ENCODE measurements at places on chromosomes 11 and 22.
A peak's percentile ranks its signal among the peaks of the same experiment; 100 is the strongest.

DNA sequence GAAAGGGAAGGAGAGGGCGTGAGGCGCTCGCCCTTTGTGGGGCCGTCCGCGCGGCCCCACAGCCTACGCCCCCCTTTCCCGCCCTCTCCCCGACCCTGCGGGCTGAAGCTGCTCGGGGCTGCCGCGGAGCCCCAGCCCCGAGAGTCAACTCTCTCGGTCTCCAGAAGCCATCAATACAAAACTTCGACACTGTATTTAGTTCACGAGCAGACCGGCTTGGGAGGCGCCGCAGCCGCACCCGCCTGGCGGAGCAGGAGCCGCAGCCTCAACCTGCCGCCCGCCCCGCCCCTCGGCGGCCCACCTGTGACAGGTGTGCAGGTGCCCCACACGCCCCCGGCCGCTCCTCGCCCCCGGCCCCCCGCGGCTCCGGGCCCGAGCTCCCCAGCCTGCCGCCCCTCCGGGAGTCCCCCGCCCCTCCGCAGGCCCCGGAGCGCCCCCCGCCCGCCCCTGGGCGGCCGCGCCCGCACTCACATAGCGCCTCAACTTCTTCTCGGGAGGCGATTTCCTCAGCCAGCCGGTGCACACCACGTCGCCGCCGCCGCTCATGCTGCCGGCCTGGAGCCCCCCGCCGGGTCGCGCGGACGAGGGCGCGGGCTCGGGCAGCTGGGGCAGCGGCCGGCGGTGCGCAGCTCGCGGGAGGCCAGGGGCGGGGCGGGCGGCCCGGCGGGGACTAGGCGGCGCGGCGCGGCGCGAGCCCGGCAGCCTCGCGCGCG is at the start of gene GAB2:
TSS of gene GAB2 (minus strand) at position 646 of the 713 bp plus-strand sequence. CDS start at position 546, 100 bp downstream.
- DNase-seq: peak; percentile 13

- DNase-seq: no peak
Observed at GRCh38 chr11:110077831-110078325, 15.3 kb upstream of the ZC3H12C start.

DNA sequence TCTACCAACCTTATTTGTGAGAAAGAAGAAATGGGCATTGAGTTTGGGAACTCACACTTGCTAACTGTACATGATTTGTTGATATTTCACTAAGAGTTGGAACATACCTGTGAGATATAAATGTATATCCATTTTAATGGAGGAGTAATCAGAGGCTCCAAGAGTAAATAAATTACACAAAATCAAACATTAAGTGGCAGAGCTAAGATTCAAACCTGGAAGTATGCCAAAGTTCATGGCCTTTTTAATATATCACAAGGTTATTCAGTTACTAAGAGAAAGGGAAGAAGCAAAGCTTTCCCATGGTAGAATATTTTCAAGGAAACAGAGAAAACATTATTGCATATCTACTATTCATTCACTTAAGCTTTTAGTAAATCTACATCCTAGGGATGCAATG is 1641.1 kb downstream of the FAM181B start:
- DNase-seq: no peak

DNA sequence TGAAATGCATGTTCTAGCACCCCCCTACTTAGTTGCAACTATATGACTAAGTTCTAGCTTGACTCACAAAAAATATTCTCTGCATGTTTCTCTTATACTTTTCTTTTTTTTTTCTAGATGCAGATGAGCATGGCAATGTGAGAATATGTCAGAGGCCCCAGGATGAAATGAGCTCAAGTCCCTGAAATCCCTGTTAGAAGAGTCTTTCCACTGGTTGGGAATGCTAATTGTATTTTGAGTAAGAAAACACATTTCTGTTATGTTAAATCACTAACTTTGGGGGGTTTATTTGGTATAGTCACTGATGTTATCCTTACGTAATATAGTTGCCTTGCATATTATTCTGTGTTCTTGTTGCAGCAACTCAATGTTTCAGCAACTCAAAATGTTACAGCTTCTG is 306.1 kb upstream of the CCDC179 start:
- DNase-seq: no peak

- no peak for DNase-seq
Observed at GRCh38 chr22:20235389-20235991, 32.6 kb downstream of the RTN4R start.

DNA sequence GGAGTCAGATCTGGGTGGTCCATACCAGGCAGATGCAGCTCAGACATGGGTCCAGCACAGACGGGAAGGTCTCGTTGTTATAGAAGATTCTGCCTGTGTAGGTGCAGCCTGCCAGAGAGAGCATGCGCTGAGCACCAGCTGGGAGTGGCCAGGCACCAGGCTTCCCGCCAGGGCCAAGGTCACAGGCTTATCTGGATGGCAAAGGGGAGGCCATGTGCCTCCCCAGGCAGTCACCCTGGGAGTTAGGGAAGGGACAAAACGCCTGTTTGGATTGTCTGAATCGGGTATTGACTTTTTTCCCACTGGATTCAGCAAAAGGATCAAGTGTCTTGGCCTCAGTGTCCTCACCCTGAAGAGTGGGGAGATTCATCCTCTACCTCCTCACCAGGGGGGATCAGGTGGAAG is 26.5 kb downstream of the PGA5 start:
- no peak for DNase-seq

DNA sequence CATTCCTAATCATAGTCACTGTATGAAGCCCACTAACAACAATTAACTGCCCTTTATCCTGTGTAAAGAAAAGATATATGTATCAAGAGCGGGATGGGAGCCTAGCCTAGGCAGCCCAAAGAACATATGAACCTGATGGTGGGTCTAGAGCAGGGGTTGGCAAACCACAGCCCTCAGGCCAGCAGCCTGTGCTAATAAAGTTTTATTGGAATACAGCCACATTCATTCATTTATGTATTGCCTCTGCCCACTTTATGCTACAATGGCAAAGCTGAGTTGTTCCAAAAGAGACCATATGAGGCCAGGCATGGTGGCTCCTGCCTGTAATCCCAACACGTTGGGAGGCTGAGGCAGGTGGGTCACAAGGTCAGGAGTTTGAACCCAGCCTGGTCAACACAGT is 13.5 kb downstream of the PRR14L start:
- no peak for DNase-seq

- DNase-seq: no peak
Observed at GRCh38 chr22:47166033-47166404, 403.6 kb downstream of the TBC1D22A start.

- DNase-seq: no peak
Observed at GRCh38 chr22:24129263-24129651, 52.0 kb upstream of the SUSD2 start.

DNA sequence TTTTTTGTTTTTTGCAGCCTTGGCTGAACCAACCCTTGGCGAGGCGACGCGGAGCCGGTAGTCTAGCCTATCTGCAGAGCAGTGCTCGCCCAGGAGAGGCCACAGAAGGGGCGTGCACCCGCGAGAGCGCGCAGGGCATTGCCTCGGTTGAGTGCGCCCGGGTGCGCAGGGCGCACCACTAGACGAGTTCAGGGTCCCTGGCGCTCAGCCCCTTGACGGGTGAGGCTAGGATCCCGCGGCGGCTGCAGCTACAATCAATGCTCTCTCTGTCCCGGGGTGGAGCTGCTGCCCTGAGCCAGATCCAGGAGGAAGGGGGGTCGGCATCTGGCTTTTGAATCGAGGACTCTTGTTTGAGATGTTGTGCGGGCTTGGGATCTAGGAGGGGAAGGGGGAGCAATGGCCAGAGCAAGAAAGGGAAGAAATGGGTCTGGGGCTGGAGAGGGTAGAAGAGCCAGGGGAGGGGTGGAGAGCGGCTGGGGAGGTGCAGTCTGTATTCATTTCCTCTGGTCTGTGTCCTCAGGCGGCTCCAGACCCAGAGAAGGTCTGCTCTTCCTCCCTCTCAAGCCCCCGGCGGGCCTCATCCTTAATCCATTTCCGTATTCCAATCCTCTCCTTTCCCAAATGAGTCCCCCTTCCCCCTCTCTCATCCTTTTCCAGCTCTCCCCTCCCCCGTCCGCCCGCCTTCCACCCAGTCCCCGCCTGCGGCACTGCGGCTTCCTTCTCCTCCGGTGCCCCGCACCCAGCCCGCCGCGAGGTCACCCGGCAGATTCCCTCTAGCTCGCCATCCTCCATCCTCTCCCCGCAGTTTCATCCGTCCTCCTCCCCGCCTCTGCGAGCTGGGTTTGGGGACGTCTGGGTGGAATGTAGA is 797 bp downstream of the THY1 start:
- no peak for DNase-seq

DNA sequence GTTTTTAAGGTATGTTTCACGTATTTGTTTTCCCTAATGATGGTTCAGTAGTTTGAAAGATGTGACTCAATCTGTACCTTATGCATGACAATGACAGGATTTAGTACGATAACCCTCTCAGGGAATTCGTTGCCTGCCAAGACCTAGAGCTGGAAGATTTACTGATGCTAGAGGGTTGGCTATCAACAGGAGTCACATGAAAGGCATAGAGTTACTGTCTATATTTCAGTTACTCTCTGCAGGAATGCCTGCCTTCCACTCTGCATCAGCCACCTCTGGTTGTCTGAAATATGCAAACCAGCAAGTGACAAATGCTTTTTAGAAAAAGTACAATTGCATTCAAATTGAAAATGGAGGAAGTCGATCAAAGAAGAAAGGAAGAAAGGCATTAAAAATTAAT is 276.3 kb upstream of the RAG2 start:
- no peak for DNase-seq

DNA sequence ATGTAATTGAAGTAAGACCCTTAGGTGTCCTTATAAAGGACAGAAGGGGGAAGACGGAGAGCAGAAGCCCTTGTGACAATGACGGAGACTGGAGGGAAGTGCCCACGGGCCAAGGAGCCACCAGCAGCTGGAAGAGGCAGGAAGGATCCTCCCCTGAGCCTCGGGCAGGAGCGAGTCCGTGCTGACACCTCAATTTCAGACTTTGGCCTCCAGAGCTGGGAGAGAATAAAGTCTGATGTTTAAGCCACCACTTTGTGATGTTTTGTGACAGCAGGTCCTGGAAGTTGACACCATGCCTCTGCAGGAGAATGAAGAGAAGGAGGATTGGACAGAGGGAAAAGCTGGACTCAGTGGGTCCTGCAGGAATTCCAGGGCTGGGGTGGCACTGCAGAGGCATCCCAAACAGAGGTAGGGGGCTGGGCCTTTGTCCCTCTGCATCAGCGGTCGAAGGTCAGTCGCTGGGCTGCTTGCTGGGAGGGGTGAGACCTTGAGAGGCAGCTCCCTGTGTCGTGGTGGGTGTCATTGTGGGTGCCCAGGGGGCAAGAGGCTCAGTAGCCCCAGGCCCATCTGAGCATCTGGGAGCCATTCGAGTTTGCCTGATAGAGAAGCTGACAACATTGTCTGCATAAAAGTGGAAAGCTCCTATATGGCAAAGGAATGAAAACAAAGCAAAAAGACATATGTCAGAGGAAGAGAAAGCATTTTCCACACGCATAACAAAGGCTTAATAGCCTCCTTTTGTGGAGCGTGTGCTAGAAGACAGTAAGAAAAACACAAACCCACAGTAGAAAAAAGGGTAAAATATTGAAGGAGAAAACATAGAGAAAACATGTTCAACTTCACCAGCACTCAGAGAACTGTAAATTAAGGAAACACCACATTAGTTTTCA is 68.8 kb downstream of the RTL6 start:
- no peak for DNase-seq

DNA sequence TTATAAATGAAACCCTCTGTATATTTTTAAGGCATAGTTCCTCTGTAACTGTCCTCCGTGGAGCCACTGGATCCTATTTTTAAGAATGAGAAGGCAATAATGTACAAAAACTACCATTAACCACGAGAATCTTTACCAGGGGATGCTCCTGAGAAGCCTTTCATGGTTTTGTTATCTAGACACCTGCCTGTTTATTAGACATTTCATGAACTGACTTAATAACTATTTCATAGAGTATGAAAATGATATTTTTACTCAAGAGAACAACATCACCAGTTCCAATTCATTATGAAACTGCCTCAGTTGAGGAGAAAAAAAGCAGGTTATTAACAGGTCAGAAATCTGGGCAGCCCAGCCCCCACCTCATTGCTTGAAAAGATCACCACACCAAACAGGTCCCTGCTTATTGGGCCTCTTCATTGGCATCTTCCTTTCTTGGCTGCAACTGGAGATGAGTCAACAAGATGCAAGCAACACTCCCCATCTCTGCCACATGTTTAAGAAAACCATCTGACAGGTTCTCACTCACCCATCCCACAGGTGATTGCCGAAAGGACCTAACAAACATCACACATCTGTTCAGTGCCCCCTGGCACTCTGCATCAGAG is 27.8 kb downstream of the ETS1 start:
- no peak for DNase-seq

DNA sequence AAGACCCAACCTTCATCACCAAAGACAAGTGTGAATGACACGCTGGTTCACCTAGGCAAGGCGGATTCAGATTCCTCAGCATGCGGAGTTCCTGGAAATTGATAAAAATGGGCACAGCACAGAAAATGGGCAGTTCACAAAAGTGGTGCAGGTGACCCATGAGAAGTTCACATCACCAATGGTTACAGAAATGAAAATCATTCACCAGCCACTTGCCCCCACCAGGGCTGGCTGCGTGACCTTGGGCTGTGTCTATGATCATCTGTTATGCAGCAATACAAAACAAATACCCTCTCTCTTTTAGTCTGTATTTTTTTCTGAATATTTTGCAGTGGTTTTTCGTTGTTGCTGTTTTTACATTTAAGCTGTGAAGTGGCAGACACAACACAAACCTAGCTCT is 415.9 kb downstream of the TBC1D22A start:
- no peak for DNase-seq

DNA sequence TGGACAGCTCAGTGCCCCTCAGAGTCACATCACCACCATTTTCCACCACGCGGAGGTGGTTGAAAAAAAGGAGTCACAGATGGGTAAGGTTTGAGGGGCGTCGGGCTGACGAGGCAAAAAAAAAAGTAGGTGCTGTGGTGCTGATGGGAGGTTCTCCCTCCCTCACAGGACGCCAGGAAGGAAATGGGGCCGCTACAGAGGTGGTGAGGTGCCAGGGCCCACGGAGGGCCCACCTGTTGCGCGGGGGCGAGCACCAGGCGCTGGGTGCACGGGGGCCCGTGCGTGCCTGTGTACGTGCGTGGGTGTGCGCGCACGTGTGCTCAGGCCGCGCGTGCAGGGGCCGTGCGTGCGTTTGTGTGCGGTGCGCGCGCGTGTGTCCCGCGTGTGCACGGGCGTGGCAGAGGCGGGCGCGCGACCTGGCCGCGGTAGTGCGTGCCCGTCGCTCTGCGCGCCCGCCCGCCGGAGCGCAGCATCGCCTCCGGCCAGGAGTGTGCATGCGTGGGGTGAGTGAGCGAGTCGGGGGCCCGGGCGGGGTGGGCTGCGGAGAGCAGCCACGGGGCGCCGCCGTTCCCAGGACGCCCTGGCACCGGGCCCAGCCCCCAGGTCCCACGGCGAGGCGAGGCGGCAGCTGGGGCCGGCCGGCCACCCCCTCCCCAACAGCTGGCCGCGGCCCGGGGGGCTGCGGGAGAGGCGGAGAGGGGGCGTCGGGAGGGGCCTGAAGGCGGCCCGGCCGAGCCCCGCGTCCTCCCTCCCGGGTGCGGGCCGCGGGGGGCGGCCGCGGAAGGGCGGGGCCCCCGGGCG is 2.8 kb downstream of the PDGFB start:
- no peak for DNase-seq

- no peak for DNase-seq
Observed at GRCh38 chr11:92269021-92269420, 44.4 kb downstream of the FAT3 start.

GRCh38 chr22:49949914-49950292 is 10.7 kb upstream of the PIM3 start:
- no peak for DNase-seq
